ENCODE measurements at places on chromosomes 1 and 21.

GRCh38 chr1:9322661-9323244 is 30.1 kb downstream of the SPSB1 start:
- no peak for DNase-seq

GRCh38 chr1:55957276-55957675 is 622.1 kb downstream of the PLPP3 start:
- DNase-seq: no peak

GRCh38 chr21:28776251-28776650 is 216.4 kb downstream of the LTN1 start:
- DNase-seq: no peak

- DNase-seq: no peak
These were observed 757 bp upstream of the SPSB1 start for GRCh38 chr1:9291914-9292360.

DNA sequence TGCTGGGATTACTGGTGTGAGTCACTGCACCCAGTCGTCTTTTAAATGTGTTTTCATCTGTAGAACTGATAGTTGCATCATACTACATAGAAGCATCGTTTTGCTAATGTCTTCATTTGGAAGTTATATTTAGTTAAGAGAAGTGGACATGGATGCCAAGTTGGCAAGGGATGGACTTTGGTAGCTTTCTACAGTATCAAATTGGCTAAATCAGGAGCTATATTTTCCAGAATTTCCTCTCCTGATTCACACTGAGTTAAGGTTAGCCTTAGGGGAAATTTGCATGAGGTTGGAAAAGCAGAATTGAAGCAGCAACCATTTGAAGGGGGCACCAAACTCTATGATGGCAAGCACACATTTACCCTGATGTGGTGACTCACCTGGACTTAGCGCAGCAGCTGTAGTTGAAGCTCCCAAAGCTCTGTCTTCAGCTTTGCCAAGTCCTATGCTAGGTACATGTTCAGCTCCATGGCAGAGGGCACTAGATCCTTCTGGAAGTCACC is 43.9 kb downstream of the DUSP10 start:
- DNase-seq: no peak

- no peak for DNase-seq
These were observed 60.9 kb downstream of the TAS1R2 start for GRCh38 chr1:18798533-18798932.

DNA sequence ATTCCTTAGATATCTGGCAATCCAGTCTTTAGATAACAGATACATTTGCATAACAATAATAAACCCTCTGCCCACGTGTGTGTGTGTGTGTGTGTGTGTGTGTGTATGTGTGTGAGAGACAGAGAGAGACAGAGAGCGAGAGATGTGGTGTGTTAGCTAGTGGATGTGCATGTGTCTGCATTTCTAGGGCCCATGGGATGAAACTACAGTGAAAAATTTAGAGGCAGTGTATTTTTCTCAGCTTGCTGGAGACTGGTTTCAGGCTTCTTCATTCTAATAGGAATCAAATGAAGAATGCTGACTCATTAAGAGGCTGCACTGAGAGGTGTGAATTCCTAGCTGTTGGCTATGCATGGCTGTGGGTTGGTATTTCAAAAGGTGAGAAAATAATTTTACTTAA is 303.2 kb downstream of the LMX1A start:
- DNase-seq: no peak

- DNase-seq: no peak
These were observed 10.6 kb downstream of the TRIT1 start for GRCh38 chr1:39872698-39873097.

DNA sequence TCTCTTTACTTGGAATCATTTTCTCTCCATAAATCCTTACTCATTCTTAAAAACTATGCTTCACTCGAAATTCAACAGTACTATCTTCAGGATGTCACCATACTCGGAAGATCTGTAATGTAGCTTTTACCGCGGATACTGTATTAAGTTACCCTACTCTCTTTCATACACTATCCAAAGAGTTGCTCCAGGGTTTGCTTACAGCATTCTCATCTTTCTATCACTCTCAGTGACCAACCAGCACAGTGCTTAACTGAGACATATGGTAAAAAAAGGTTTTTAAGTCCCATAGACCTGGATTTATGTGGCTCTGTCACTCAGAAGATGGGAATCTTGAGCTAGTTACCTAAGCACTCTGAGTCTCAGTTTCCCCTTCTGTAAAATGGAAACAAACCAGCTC is 15.8 kb downstream of the GTF2B start:
- no peak for DNase-seq

GRCh38 chr1:206633708-206634121 is 1.6 kb upstream of the DYRK3 start:
- DNase-seq: no peak

GRCh38 chr21:38297871-38298270 is 41.1 kb downstream of the KCNJ15 start:
- no peak for DNase-seq

- DNase-seq: no peak
These were observed 181.0 kb downstream of the FGGY start for GRCh38 chr1:59477867-59478266.

DNA sequence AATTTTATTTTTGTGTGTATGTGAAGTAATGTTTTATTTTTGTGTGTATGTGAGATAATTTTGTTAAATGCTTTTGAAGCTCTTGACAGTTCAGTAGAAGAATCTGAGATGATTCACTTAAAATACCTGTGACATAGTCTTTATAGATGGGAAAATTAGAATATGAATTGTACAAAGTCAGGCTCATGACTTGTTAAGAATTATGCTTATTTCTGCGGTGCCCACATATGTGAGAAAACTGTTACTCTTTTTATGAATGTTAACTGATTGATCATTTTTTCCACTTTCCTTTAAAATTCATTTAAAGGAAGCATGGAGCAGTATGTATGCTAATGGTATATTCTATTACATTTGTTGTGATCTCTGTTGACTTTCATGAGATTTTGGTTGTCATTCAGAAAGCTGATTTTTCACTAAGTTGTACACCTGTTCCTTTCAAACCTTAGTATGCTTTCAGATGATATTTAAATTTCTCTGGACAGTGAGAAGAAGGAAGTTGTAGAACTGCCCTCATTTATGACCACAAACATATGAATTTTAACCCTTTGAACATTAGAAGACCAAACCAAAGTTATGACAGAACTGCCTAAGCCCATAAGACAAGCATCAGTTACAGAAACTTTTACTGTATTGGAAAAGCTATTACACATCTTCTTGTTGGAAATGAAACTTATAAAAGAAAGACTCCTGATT is 110.1 kb downstream of the POU2F1 start:
- DNase-seq: no peak

DNA sequence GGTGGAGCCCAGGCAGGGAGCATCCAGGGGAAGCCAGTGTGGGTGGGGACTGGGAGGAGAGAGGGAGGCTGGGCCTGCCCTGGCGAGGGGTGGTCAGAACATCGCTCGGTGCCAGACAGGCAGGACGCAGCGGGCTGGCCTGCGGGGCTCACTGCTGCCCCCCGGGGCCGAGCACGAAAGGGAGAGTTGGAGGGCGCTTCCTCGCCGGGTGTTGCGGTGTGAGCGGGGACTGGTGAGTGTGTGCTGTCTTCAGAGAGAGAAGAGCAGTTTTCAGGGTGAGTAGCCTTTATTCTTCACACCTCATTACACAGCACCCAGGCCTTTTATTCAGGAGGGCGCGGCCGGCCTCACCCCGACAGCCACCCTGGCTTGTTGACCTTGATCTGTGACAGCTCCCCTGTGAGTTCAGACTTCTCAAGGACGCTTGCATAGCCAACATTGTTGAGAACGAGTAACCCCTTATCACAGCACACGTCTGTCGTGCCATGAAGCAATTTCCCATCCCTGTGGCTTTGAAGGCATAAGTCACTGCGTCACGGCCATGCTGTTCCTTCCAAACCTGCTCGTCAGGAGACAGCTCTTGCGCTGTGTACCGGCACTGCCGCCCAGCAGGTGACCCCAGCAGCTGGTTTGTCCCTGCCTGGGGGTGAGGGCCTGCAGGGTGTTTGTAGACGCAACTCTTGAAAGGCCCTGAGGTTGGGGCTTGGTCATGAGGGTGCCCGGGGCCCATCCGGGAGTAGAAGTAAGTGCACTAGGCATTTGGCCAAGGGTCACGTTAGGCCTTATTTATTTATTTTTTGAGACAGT is 54.6 kb downstream of the PRKCZ start:
- no peak for DNase-seq

- no peak for DNase-seq
These were observed 81.0 kb downstream of the SLC30A10 start for GRCh38 chr1:219847215-219847855.

DNA sequence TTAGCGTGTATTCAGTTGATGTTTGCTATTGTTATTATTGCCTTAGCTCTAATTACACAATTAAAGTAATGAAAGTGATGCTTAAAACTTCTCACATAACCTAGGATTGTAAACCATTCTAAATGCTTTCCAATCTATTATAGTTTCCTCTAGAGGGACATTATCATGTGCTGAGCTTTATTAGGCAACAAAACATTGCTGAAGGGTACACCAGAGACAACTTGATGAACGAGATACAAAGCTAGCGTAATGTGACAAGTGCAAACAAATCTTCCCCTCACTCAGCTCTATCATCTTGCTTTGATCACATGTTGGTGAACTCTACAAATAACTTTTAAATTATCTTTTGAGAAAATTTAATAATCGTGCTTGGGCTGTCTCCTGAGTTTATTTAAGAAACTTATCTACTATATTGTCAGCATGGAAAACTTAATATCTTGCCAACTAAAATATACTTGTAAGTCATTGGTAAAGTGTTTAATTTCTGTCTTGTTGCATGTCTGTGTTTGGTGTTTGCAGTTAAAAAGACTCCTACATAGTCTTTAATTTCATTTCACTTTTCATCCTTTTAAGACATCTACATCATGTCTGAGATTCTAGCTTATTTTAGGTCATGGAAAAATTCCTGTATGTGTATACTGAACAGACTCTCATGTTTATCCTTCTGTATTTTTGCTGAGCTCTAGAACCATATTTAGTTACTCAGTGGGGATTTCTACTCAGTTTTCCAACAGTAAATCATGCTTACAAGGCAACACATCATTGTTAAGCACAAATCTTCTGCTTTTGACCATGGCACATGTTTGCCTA is 104.2 kb upstream of the ADAMTS5 start:
- no peak for DNase-seq

GRCh38 chr1:109771712-109772657 is 8.3 kb upstream of the EPS8L3 start:
- DNase-seq: no peak

DNA sequence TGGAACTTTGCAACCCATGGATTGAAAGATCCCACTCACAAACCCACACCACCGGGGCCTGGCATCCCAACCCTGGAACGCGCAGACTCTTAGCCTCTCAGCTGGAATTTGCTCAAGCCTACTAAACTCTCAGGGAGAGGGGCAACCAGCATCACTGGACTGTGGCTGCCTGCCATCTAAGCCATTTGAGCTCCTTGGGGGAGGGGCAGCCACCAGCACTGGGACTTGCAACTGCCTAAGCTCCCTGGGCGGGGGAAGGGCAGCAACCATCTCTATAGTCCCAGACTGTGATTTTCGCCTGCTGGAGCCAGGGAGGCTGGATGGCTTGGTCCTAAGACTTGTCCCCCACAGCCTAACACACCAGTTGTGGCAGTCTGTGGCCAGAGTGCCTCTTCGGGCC is 122.3 kb downstream of the SNX7 start:
- no peak for DNase-seq

DNA sequence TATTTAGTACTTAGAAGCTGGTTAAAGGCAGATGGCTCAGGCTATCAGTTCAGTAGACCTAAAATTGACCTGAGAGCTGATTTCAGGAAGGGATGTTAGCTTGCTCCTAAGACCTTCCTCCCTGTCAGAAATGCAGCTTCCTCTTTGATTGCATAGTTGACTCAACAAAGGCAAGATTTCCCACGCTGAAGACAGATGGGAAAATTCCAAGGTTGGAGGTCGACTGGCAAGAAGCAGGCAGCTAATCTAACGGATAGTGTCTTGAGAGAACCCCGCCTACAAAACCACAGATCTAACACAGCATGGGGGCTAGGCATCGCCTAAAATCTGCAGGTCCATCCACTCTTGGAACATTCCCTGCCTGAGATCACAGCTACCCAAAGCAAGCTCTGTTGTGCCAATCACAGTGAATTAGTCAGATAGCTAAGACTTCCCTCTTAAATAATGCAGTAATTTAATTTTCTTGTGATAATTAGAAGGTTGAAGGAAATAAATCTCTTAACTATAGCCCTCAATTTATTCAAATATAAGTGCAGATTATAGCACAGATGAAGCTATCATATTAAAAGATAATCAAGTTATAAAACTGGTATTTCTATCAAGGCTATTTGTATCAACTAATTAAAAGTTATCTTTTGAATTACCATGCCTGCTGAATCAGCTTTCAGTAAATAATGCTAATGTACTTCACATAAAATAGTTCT is 357.8 kb upstream of the SGIP1 start:
- no peak for DNase-seq

- no peak for DNase-seq
These were observed 380.1 kb upstream of the CHRM3 start for GRCh38 chr1:239006276-239006675.

- no peak for DNase-seq
These were observed 10.4 kb upstream of the KLF17 start for GRCh38 chr1:44108241-44108640.

GRCh38 chr1:21042929-21043605 is 133.6 kb downstream of the EIF4G3 start:
- no peak for DNase-seq

DNA sequence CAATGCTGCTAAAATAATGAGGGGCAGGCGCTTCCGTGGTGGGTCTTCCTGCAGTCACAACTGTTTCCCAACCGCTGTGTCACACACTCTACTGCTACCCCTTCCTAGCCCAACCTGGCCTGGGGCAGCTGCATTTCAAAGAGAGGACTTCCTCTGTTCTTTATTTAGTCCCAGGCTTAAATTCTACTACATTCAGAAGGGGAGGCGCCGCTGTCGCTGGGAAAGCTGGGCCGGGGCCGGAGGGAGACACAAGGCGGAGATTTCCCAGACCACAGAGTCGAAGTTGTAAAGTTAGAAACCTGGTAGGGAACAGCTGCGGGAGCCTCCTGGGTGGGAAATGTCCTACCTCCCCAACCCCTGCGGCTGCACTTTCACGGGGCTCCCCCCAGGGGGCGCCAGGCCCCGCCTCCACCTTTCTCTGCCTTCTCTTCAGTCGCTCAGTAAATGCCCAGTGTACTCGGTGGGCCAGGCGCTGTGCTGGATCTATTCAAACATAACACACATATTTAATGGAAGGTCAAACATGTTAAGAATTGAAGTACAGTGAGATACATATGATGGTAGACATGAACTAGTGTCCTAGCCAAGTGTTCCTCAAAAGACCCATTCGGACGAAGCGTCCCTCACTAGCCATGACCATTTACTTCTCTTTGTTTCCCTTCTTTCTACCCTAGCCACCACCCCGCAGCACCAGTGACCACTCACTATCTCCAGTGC is 23.1 kb downstream of the DYRK3 start:
- no peak for DNase-seq

GRCh38 chr1:3891329-3891865 is 8.7 kb downstream of the C1orf174 start:
- DNase-seq: no peak

- no peak for DNase-seq
These were observed 118.5 kb upstream of the LMO4 start for GRCh38 chr1:87210151-87210550.

All from esophagus squamous epithelium (tissue), 5 donors.